WTC11 (cell line): ENCODE measurements at places on chromosomes 6 and 20. TPM values are rescaled to one million over a fixed set of nuclear protein-coding genes. Genes with fewer than 3 reads are reported as not detected.

Gene GGTLC1
- total RNA-seq = not detected in 3 replicates

Gene DEFB124
- total RNA-seq = not detected in 3 replicates

Gene AP5S1
- total RNA-seq = 2.8 to 4.1 TPM (median 3.1 TPM) in 3 replicates

Gene FRK
- 0.13 to 0.18 TPM (median 0.16 TPM) in 3 replicates for total RNA-seq
